ENCODE measurements at places on chromosomes 11 and 22. TPM values are rescaled to one million over a fixed set of nuclear protein-coding genes. Genes with fewer than 3 reads are reported as not detected.

The DDI1 gene
- total RNA-seq, result not detected

The HMGXB4 gene
- 23.8 TPM for total RNA-seq

The KRTAP5-1 gene
- not detected for total RNA-seq

The PKDREJ gene
- total RNA-seq, result not detected

The PHLDB1 gene
- 114 TPM for total RNA-seq

The PPARA gene
- total RNA-seq, result 7.3 TPM

The NRGN gene
- total RNA-seq, result 9.6 TPM

The CASP1 gene
- 44.0 TPM for total RNA-seq

The C22orf15 gene
- total RNA-seq, result 0.52 TPM

The DCHS1 gene
- 18.1 TPM for total RNA-seq

The SMTNL1 gene
- total RNA-seq, result not detected

The KREMEN1 gene
- total RNA-seq, result 9.2 TPM

The SULT4A1 gene
- total RNA-seq, result not detected

The GLB1L2 gene
- 0.13 TPM for total RNA-seq

The ALX4 gene
- not detected for total RNA-seq

The A4GALT gene
- total RNA-seq, result 14.6 TPM

The TREH gene
- not detected for total RNA-seq

The ACRV1 gene
- total RNA-seq, result not detected

The FAM111A gene
- total RNA-seq, result 19.2 TPM

The FBLN1 gene
- total RNA-seq, result 113 TPM

The SCARF2 gene
- total RNA-seq, result 26.1 TPM

The ANKK1 gene
- not detected for total RNA-seq

The CACNA1I gene
- 0.16 TPM for total RNA-seq

The OR5B21 gene
- total RNA-seq, result not detected

The POLD3 gene
- 10.6 TPM for total RNA-seq

The RAG2 gene
- total RNA-seq, result not detected

The SMIM35 gene
- not detected for total RNA-seq

The GLYAT gene
- not detected for total RNA-seq

The GVQW3 gene
- 1.7 TPM for total RNA-seq

The ACR gene
- total RNA-seq, result not detected

The C11orf97 gene
- not detected for total RNA-seq

The KCNK4 gene
- total RNA-seq, result not detected

The ZP1 gene
- total RNA-seq, result 1.6 TPM

The SLN gene
- 0.24 TPM for total RNA-seq

Data from epithelial cell of alveolus of lung (primary cell).